Neural progenitor cell (in vitro differentiated cells): ENCODE measurements at places on chromosomes 7 and 10. TPM values are rescaled to one million over a fixed set of nuclear protein-coding genes. Genes with fewer than 3 reads are reported as not detected.

- DNase-seq: no peak
Observed at GRCh38 chr7:2044311-2044882, 188.3 kb downstream of the MAD1L1 start.

DNA sequence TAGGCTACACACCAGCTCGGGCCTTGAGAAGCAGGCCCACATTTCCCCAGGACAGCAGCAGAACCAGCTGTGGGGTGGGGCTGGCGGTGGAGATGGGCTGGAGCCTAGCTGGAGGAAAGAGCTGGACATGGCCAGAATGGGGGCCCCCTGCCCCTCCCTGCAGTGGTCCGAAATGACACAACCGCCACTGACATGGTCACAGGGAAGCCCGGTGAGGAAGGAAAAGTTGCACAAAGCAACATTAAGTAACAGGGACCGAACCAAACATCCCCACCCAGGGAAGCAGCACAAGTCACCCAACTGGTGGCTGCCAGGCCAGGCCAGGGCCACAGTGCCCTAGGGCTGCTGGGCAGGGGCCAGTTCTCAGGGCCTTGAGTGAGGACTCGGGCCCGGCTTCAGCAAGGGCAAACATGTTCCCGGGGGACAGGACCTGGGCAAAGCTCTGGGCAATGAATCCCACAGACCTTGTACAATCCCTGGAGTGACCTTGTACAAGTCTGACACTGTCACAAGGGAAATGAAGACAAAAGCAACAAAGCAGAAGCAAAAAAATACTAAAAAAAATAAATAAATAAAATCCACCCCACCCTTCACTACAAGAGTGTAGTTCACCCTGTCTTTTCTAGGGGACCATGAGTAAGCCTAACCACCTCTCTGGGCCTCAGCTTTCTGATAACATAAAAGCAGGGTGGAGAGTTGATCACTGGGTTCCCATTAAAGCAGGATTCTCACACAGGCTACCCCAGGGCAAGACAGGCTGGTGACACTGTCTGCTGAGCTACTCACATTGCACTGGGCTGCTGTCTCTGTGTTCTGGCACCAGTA, 33.0 kb downstream of the PSAP start:
- no peak for DNase-seq

DNA sequence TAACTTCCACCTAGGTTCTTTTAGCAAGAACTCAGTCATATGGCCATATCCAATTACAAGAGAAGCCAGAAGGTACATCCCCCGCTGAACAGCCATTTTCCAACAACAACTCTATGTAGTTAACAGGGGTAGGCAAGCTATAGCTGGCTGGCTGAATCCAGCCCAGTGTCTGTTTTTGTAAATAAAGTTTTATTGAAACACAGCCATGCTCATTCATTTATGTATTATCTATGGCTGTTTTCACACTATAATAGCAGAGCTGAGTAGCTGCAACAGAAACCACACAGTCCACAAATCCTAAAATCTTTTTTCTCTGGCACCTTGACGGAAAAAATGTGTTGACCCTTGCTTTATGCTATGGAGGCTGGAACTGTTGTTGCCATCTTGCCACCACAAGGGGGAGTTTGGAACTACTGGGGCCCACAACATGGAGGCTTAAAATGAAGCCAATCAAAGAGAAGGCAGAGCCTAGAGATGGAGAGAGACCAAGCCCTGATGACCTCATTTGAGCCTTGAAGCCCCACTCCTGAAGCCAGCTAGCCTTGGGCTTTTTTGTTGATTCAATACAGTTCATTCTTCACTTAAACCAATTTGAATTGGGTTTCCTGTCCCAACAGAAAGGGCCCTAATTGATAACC, 33.3 kb upstream of the XPNPEP1 start:
- peak; percentile 55 for DNase-seq

- peak; percentile 23 for DNase-seq
Observed at GRCh38 chr10:117503244-117504205, 39.0 kb upstream of the EMX2 start.

- no peak for DNase-seq
Observed at GRCh38 chr10:111200505-111201186, 123.8 kb downstream of the ADRA2A start.

- no peak for DNase-seq
Observed at GRCh38 chr7:74461970-74462706, 8.4 kb downstream of the GTF2IRD1 start.

- DNase-seq: no peak
Observed at GRCh38 chr7:149666360-149666945, 106.9 kb downstream of the ZNF467 start.

GRCh38 chr7:7812112-7812511, 93.7 kb upstream of the RPA3 start:
- DNase-seq: no peak

DNA sequence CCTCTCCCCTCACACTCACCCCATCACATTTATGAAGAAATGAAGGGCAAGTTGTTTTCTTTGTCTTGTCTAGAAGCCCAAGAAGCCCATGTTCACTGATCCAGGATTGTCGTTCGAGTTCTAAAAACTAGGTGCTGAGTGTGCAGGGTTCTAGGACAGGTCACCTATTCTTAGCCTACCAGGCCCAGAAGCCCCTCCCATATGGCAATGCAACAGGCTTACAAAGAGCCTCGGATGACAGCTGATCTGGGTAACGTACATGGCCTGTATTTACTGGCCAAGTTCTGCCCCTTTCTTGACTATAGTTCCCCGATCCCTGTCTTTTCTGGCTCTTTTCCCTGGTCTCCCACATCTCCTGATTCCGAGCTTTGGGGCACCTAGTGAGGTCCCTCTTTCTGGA, 160.9 kb downstream of the FZD1 start:
- DNase-seq: no peak

DNA sequence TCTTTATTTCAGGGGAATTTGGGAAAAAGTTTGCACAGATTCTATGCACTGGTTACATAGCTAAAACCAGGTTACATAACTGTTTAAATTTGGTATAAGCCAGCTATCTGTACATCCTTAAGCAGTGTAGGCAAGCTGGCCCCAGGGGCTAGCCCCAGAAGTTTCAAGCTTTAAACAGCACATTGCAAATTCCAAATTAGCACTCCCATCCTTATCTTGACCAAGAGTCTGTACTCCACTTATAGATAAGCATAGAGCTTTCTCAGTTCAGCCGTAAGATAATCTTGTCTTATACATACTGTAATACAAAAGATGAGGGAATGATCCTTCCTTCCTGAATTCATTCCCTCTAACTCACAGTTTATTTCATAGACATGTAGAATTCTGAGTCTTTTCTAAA, 109.3 kb downstream of the SPAG6 start:
- DNase-seq: no peak

GRCh38 chr7:3217166-3217565, 83.9 kb upstream of the SDK1 start:
- DNase-seq: no peak

DNA sequence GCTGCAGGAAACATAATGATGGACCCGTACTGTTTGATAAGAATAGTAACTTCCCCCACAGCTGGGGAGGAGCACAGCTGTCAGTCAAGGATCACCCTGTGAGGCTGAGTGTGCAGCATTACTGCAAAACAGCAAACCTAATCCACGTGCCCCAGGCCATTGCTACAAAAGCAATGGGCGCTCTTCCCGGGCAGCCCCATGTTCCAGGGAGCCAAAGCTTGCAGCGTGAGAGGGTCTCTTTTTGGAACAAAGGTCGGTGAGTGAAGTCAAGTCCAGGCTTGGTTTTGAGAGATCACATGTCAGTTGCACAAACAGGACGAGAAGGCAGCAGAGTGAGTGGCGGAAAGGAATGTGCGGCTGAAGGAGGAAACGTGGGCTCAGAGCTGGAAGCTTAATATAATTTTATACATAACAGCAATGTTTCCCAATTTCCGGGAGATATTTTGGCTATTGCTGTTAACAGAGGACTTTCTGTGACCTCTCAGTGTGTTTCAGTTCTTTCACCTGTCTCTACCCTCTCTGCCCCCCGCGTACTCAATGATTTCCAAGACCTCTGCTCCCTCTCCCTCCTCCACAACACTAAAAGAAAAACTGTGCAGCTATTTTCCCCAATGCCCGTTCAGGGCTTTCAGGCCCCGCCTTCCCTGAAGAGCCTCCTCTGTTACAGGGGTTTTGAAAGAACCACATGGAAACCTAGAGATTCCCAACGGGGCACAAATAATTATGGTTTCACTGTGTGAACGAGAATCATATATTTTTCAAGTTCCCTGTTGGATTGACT, 128.9 kb downstream of the MTPAP start:
- DNase-seq: peak; percentile 6

DNA sequence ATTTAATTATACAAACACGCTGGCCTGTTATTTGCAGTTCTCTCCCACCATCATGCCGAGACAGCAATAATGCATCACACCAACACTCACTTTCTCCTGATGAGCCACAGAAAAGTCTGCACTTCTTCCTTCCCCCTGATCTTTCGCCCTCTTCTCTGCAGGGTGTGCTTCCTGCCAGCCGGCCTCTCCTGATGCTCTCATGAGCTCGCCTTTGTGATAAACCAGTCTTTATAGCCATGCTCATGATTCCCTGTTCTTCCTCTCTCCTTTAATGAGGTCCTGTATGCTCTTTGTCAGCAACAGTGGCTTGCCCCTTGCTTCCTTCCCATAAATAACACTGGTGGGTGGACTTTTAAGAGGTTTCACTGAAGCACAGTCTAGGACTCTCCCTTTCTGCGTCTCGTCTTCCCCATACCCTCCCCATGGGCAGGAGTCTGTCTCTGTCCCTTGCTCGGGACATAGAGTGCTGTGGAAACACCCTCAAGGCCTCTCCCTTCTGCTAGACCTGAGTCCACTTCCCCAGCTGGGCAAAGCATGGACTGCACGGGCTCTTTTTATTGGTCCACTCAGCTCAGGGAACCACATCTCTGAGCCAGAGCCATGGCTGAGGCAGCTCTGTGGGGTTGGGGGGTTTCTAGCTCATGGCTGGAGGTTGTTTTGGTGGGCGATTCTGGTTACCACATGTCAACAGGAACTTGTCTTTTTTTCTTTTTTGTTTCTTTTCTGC, 133.9 kb downstream of the C10orf105 start:
- no peak for DNase-seq

GRCh38 chr10:79067241-79068202, 1.2 kb upstream of the ZMIZ1 start:
- DNase-seq: peak; percentile 97

- DNase-seq: no peak
Observed at GRCh38 chr7:75945297-75946168, 30.6 kb downstream of the POR start.

PKD2L1 gene
- not detected in 2 replicates for total RNA-seq

HOXA9 gene
- not detected in 2 replicates for total RNA-seq

HYAL4 gene
- not detected in 2 replicates for total RNA-seq

OR6V1 gene
- not detected in 2 replicates for total RNA-seq
